ENCODE measurements at places on chromosomes 2 and 18. TPM values are rescaled to one million over a fixed set of nuclear protein-coding genes. Genes with fewer than 3 reads are reported as not detected.
A peak's percentile ranks its signal among the peaks of the same experiment; 100 is the strongest.

GRCh38 chr2:105177536-105178254 is 63.8 kb upstream of the GPR45 start:
- no peak for ATAC-seq

DNA sequence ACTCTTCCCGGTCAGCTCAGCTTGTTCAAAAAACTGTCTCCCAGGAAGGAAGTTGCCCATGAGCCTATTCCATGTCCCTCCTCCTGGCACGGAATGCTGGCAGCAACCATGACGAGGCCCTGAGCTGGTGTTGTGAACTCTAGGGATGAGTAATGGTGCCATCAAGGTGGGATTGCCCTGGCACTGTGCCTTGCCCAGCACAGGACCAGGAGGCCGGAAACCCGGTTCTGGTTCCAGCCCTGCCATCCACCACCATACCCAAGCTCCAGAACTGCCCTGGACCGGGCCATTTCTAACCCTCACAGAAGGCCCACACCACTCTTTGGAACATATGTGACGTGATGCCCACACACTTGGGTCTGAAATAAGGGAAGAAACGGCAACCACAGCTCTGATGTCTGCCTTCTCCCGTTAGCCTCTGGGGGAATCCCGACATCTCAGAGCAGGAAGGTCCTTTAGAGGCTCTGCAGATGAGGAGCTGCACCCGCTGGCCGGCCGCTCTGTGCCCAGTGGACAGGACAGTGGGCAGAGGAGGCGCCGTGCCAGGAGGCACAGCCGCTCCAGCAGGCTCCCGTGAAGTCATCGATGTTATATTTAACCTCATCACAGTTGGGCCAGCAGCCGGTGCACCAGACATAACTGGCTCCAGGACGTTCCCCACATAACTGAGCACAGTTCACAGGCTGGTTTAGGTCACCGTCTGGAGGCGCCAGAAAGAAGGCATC is 462.1 kb upstream of the ID2 start:
- ATAC-seq = peak; percentile 80

DNA sequence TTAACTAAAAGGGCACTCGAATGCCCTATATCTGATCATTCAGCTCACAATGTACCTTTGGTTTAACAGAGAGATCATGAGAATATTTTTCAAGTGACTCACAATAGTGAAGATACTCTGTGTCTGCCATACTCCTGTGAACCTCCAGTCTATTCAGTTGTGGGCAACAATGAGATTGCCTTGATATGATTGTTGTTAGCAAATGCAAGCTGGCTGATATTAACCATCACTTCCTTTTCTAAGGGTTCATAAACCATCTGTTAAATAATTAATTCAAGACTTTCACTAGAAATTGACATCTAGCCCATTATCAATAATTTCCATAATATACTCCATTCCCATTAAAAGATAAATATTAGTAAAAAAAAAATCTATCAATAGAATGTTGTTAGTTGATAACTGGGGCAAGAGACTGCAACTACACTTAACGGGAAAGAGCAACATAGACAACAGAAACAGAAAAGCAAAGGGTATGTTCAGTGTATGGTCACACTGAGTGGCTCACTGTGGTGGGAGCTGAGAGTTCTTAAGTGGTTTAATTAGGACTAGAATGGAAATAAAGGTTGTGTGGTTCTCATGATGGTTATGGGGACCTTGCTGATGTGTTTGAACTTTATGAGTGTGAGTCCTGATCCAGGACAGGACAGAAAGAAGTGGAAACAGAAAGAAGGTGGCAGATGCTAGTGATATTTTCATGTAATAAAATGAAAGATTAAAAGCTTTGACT is 11.9 kb downstream of the IL18RAP start:
- ATAC-seq = no peak

DNA sequence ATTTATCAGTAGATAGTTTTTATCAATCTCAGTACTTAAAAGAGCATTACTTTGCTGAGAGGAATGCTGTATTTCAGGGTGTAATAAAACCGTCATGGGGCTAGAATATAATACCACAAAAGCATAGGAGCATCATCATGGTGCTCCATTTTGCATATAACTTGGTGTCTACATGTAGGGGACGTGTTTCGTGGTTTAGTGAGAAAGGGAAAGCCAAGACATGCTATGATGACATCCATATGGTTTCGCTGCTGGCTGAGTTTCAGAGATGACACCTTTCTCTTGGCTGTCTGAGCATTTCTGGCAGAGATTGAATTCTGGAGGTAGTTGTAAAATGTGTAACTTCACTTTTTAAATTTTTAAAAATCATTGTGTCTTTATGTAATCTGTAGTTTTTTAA is 32.4 kb downstream of the WDR43 start:
- no peak for ATAC-seq

DNA sequence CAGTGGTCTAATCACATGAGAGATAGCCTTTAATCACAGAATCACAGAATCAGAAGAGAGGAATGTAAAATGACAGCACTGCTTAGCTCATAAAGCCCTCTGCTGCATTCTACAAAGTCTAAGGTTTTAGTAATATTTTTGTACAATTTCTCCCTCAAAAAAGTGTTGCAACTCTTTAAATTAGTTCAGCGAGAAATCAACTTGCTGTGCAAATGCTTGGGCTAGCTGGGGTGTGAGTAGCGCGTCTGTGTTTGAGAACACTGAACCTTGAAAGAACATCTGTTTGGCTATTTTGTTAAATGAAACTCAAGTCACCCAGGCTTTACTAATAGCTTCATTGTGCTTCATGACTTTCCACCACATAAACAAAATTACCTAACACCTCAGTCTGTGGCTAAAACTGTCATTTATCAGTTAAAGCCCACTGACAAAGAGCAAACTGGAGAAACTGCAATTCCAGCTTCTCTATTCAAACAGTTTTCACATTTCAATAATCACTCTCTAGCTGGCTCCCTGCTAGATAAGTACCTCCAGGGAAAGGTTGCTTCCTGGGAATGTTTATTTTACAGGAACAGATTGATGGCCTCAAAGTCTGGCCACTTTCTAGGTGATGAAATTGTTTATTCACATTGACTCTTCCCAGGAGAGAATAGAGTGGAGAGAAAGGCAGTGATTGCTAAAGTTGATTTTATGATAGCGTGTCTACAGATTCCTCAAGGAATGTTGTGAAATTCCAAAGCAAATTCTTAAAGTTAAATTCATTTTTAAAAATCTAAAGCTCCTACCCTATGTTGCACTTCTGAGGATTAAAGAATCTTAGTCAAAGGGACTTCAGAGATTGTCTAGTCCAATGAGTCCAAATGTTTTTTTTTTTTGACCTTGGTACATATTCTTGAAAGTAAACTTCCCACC is 36.0 kb upstream of the STAT1 start:
- ATAC-seq = peak; percentile 84

DNA sequence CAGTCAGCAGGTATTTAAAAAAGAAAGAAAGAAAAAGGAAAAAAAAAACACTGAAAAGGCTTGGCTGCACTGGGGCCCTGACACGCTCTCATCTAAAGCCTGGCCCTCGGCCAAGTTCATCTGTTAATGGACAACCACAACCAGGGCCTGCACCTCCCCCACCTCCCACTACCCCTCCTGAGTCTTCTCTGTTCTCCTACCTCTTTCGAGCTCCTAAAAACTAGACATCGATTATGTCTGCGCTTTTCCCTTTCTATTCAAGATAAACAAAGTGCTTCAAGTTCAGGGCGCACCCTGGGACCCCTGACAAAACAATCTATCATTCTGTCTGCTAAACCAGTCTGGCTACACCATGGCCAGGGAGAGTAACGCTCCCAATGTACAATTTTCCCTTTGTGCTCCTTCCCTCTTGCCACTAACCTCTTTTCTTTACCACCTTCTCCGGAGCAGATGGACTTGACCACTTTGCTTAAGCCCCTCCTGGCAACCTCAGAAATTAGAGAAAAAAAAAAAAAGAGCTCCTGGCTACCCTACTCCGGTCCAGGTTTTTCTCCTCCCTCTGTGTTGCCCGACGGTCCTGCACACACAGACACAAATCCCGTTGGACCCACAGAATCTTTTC is 22.7 kb downstream of the BCL11A start:
- peak; percentile 16 for ATAC-seq

- no peak for ATAC-seq
Observed at GRCh38 chr2:38394903-38395341, 17.8 kb upstream of the ATL2 start.

DNA sequence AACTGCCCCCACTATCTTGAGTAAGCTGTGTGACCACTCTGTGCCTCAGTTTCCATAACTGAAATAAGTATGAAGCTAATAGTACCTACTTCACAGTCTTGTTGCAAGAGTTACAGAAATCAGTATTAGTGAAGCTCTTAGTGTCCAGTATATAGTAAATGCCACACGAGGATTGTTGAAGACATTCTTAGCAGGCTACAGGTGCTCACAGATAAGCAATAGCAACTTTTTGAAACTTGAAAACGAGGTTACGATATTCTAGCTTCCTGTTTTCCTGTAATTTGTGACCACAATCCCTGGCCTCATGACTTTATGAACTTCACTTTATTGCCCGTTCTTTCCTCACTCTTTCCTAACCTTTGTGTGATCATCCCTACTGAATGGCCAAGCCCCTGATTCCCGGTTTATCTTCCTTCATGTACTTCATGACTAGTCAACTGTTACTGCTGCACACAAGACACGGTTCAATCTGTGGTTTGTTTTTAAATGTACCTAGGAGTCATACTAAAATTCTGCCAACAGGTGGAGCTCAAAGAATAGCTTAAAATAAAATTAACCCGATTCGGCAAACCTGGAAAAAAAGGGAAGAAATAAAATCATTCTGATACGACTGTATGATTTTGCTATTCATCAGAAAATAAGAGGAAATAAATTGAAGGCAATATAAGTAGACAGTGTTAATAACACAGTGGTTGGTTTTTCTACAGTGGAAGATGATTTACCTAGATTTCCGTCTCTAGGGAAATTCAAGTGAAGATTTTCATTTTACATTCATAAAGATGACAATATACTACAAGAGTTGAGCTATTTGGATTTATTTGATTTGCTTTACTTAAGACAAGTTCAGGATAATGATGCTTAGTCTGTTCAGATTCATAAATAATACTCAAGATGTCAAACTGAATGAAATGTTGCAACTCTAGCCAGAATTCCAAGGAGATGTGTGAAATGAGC is 38.1 kb upstream of the STAT1 start:
- ATAC-seq = peak; percentile 17

GRCh38 chr2:114108824-114109416 is 219.0 kb downstream of the ACTR3 start:
- no peak for ATAC-seq

- no peak for ATAC-seq
Observed at GRCh38 chr2:140508756-140509155, 1622.1 kb downstream of the LRP1B start.

- ATAC-seq = no peak
Observed at GRCh38 chr2:21217442-21217841, 93.7 kb downstream of the TDRD15 start.

DNA sequence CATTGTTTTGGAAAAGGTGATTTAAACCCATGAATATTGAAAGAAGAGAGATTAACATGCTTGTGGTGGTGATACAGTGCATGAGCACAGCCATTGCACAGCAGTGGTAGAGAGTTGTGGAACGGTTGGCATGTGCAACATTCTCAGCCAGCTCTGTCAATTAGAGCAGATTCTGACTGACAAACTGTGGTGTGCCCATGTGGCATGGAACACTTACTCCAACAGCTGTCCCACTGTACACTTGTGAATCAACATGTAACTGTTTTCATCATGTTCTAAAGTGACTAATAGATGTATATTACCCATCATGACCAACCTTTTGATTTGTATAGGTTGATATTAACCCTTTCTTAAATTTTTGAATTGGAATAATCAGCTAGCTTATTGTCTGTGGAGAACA is 55.6 kb downstream of the PKP4 start:
- ATAC-seq = no peak

GRCh38 chr18:23353459-23353858 is 99.6 kb upstream of the RIOK3 start:
- no peak for ATAC-seq

GRCh38 chr18:79420033-79420745 is 24.5 kb downstream of the NFATC1 start:
- ATAC-seq = no peak

- ATAC-seq = no peak
Observed at GRCh38 chr2:73970141-73970803, 14.4 kb upstream of the TET3 start.

DNA sequence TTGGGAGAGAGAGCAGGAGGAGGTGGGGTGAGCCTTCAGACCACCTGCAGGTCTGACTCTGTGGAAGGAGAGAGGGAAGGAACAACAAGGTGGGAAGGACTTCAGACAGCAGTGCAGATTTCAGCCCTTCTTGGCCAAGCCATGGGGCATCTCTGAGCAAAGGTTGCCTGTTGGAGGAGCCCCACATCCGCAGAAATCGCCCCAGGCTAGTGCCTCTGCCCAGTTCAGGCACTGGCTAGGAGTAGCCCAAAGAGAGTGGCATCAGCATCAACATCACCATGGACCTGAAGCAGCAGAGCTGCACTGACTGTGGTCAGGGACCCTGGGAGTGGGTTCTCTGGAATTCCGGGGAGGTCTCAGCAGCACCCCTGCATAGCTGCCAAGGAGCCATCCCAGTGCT is 10.2 kb downstream of the GPR55 start:
- no peak for ATAC-seq

DNA sequence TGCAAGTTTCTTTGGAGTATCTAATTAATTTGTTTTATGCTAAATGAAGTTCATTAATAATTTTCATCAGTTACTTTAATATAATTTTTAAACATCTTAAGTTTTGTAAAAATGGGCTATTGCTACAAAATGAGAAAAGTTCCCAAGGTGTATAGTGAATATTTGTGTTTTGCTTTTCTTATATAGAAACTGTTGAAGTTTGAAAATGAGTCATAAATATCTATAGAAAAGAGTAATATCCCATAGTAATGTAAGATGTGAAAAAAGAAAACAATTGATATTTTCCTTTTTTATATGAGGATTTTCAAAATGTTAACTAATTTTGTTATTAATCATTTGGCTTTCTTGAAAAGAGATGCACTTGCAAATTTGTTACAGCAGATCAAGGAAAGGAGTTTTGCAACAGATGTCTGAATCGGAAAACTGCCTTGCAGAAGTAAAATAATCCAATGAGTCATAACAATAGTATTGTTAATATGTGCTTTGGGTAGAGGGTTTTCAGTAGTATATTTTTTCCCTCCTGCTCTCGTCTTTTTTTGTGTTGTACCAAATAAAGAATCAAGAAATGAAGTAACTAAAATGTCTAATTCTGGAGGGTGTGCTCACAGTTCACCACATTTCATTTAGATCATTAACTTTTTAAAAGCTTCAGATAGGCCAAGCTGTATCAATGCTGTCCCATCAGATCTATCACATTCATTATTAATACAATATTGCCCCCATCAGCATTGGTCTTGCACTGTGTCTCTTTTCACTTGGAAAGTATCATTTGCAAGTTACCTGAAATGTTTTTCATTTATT is 15.5 kb downstream of the DUSP19 start:
- no peak for ATAC-seq

Gene PSD4
- total RNA-seq = 3.1 TPM

Gene MYO5B
- total RNA-seq = 1.9 TPM

Gene CCBE1
- total RNA-seq = 2.2 TPM

Gene ITSN2
- total RNA-seq = 57.9 TPM

Gene SLC16A14
- 3.0 TPM for total RNA-seq

Gene PAX8
- 2.5 TPM for total RNA-seq

Gene TMEM37
- 5.2 TPM for total RNA-seq

Gene VWC2L
- not detected for total RNA-seq

Gene ALPG
- not detected for total RNA-seq

Gene CELF4
- 0.81 TPM for total RNA-seq

Gene SERPINB13
- total RNA-seq = 1.7 TPM

Gene GRB14
- total RNA-seq = 0.94 TPM

Gene NOSTRIN
- total RNA-seq = 12.5 TPM
